ENCODE measurements at places on chromosomes 16 and 17.

DNA sequence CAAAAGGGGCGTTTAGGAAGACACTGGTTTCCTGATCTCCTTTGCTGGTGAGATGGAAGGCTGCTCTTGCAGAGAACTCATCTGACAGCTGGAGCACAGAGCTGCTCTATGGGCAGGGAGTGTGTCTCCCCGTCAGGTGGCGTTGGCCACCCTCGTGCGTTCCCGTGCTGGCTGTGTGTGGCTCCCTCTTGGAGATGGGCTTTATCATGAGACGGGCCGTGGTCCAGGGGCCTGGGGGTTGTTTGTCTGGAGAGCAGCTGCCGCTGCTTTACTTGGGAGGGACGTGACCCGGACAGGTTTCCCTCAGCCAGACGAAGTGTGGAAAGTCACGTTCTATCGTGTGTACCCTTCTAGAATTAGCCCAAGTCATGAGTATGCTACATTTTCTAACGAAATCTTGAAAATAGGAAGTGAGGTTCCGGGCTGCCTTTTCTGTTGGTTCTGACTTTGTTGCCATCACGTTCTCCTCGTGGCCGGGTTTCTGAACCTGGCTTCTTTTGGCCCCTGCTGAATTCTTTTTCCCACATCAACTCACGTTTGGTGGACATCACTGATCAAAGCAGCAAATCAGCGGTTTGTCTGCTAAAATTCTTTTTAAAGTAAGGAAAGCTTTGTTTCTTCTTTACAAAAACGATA is 105.6 kb upstream of the CHMP6 start:
- DNase-seq: no peak

GRCh38 chr17:80396157-80397033 is 18.6 kb upstream of the ENDOV start:
- no peak for DNase-seq

DNA sequence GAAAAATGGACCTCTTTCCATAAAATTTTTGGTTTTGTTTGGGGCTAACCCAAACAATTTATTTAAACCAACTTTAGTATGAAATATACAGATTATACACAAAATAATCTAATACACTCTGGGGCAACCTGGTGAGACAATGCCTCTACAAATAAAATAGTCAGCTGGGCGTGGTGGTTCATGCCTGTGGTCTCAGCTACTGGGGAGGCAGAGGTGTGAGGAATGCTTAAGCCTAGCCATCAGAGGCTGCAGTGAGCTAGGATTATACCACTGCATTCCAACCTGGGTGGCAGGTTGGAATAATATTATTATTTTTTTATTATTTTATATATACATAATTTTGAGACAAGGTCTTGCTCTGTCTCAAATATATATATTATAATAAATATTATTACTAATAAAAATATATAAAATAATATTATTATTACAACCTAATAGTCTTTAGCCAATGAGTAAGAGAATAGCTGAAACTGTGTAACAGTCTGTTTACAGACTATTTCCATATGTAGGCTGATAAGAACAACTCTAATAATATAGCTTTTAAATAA is 50.5 kb downstream of the GLG1 start:
- DNase-seq: no peak

- no peak for DNase-seq
Observed at GRCh38 chr17:36668824-36669223, 67.4 kb downstream of the MRM1 start.

DNA sequence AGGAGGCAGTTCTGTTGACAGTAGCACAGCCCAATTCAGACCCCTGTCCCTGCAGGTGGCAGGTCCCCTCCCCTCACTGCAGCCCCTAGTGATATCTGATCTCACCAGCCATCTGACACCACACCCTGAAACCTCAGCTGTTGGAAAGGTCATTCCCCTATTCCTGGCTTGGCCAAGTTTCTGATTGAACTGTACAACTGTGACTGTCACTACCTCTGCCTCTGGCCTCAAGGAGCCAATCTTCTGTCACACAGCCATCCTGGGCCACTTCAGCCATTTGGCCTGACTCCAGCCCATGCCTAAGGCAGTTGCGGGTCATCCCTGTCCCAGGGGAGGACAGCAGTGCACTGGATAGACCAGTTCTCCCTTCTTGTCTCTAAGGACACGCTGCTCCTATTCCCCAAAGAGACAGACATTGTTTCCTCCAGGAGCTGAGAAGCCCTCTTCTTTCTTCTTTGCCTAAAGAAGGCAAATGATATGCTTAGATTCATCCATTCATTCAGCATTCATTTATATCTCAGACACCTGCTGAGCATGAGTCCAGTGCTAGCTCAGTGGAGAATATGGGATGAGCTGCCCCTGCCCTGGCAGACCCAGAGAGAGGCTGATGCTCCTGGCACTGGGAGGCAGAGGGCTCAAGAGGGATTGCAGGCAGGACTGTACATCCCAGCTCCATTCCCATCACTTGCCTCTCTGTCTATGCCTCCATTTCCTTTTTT is 4.6 kb upstream of the ALDOA start:
- no peak for DNase-seq

Measured in activated naive CD4-positive, alpha-beta T cell (primary cell).